ENCODE measurements at places on chromosomes 3 and 15. TPM values are rescaled to one million over a fixed set of nuclear protein-coding genes. Genes with fewer than 3 reads are reported as not detected.

Gene RRP9
- 22.5 TPM for total RNA-seq

Gene HEG1
- 4.1 TPM for total RNA-seq

Gene IRAK2
- 0.36 TPM for total RNA-seq

Gene LHFPL4
- 0.55 TPM for total RNA-seq

Gene TUSC7
- not detected for total RNA-seq

Gene GOLGA6L7
- not detected for total RNA-seq

Gene A4GNT
- total RNA-seq, result 3.1 TPM

Measured in progenitor cell of endocrine pancreas (in vitro differentiated cells).